ENCODE measurements at places on chromosomes 16 and 17. TPM values are rescaled to one million over a fixed set of nuclear protein-coding genes. Genes with fewer than 3 reads are reported as not detected.
A peak's percentile ranks its signal among the peaks of the same experiment; 100 is the strongest.

DNA sequence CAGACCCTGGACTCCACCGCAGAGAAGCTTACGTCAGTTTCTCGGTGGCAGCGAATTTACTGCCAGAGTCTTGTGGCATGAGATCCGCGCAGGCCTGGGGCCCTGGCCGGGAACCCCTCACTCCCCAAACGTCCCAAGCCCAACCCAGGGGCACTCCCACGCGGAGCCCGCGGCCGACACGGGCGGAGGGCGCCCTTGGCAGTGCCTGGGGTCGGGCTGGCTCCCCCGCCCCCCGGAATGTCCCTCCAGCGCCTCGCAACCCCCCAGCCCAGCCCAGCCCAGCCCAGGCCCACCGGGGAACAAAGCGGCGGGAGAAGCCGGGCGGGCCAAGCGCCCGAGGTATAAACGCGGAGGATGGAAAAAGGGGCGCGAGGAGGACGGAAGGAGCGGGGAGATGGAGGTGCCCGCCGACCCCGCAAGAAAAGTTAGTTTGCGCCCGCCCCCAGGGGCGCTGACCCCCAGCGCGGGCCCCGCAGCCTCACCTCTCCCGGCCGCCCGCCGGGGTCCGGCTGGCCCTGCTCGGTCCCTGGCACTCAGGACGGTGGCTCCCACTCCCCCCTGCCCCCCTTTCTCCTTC, 330 bp downstream of the CASKIN2 start:
- DNase-seq: peak; percentile 53

- DNase-seq: no peak
These were observed 11.4 kb downstream of the HS3ST6 start for GRCh38 chr16:1906846-1907165.

Gene TPSG1
- 0.30 TPM for total RNA-seq

GRCh38 chr17:35932586-35932985, 2.0 kb upstream of the RDM1 start:
- DNase-seq: no peak

DNA sequence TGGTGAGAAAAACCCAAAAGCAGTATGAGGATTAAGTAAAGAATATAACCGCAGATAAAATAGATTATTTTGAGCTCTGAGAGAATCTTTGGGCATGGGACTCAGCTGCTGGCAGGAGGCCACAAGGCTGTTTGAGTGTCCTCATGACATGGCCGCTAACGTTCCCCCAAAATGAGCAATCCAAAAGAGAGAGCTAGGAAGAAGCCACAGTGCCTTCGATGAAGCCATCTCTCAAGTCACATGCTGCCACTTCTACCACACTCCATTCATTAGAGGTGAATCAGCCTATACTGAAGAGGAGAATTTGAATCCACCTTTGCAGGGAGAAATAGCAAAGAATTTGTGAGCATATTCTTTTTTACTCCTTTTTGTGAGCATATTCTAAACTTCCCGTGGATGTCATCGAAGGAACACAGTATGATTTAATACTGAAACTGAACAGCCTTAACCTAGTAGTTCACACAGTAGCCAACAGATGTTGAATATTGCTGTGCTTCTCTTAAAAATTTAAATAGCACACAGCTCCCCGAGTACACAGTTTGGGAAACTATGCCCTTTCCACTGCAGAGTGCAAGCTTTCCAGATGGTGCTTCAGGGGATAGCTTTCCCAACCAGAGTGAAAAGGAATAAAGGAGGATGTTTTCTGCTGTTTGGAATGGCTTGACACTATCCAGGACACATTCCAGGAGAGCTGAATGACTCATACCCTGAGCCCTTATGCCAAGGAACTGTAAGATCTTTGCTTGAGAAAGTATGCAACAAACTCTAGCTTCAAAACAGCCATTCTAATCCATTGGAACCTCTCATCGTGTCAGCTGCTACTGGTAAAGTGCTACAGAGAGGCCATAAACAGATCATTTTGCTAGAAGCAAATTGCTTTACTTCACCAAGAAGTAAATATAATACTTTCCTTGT, 33.9 kb downstream of the ANKFY1 start:
- DNase-seq: peak; percentile 69

GRCh38 chr16:86424398-86424797, 85.9 kb upstream of the FOXF1 start:
- DNase-seq: no peak

DNA sequence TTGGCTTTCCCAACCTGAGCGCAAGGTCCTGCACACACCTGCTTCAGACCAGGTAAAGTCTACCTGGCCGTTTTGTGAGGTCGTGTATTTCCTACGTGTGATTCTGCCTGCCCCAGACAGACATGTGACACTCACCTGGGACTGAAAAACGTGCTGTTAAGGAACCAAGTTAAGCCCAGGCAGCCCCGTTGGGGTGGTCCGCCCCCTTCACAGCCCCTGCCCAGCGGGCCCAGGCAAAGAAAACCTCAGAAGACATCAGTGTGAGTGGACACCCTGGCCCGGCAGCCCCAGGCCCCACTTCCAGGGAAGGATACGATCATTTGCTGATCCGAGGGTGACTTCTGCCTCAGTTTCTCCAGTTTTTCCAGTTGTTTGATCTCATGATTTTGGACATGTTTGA, 4.7 kb downstream of the CIBAR2 start:
- peak; percentile 17 for DNase-seq

DNA sequence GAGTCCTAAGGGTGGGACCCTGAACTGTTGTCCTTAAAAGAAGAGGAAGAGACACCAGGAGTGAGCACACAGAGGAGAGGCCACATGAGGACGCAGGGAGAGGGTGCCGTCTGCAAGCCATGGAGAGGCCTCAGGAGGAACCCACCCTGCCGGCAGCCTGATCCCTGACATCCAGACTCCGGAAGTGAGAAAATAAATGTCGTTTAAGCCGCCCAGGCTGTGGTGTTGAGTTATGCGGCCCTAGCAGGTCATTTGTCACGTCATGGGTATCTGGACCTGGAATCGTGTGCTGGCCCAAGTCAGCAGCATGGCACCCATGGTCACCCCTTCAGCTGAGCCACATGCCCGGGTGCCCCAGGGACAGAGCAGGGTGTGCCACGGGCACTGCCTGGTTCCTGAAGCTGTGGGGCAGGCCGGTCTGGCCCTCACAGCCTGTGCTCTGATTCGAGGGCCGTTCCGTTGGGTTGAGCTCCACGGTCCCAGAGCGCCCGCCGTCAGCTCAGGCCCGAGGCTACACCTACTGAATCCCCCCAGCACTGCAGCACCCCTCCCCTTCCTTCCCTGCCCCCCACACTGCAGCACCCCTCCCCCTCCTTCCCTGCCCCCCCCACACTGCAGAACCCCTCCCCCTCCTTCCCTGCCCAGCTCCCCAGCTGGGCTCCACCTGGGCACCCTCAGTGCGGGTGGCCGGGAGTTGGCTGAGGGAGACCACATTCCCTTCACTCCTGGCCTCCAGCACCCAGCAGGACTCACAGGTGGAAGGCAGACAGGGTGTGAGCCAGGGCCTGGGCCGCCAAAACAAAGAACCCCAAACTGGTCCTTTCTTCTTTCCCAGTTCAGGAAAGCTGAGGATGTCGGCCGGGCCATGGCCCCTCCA, 2.7 kb upstream of the CCDC57 start:
- peak; percentile 52 for DNase-seq

Gene GCGR
- not detected for total RNA-seq

DNA sequence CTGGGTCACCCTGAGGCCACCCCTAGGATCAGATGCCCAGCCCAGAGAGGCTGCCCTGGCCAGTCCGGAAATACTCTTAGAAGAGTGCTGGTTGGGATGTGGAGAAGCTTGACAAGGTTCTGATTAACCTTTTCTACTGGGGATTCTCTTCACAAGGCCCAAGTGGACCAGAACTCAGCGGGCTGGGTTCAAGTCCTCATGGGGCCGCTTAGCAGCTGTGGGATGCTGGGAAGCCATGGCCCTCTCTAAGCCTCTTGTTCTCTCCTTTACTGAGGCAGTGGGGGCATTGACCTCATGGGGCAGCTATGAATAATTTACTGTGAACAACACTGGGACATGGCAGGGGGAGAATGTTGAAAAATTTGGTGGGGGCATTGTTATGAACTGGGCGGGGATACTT, 92.8 kb downstream of the CYLD start:
- no peak for DNase-seq

Gene LYRM9
- total RNA-seq: 6.7 TPM

DNA sequence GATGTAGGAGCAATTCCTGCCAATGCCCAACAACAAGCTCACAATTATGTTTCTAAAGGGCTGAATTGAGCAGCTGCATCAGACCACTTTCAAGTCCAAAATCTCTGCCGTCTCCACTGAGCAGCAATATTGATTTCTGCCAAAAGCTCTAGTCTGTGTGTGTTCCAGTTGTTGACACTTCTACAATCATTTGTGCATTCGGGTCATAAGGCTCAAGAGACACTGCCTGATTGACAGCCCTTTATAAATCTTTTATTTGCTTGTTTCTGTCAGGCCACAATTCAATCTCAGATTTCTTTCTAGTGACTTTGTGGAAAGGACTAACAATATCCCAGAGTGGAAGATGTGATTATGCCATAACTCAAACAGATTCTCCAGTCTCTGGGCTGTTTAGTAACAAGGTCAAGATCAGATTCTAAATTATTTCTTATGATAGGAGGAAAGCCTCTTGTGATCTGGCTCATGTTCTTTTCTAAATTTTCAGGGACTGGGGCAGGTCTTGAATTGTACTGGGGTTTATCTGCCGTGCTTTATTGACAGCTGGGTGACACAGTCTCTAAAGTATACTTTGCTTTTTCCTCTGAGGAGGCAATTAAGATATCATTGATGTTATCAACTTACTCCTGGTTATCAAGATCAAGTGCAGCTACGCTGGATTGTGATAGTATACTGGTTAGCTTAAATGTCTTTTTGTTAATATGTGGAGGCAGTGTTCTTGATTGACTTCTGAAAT, 377.1 kb downstream of the CNTNAP4 start:
- DNase-seq: no peak

DNA sequence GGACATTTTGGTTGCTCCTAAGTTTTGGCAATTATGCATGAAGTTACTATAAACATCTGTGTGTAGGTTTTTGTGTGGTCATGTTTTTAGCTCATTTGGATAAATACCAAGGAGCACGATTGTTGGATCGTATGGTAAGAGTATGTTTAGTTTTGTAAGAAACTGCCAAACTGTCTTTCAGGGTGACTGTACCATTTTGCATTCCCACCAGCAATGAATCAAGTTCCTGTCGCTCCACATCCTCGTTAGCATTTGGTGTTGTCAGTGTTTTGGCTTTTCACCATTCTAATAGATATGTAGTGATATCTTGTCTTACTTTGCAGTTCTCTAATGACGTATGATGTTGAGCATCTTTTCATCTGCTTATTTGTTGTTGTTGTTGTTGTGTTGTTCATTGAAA, 20.2 kb downstream of the TENT4B start:
- DNase-seq: no peak

DNA sequence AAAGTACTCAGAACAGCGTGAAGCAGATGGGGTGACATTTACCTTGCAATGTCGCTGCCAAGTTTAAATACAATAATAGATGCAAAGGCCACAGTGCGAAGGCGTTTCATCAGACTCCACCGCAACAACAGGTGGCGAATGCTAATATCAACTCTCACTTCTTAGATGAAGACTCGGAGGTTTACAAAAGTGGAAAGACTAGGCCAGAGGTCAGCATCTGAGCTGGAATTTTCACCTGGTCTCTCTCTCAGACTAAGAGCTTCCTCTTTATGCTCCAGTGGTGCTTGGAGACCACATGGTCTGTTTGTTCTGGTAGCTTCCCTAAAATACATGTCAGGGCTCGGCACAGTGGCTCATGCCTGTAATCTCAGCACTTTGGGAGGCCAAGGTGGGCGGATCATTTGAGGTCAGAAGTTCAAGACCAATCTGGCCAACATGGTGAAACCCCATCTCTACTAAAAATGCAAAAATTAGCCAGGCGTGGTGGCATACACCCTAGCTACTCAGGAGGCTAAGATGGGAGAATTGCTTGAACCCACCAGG, 169.1 kb downstream of the XYLT1 start:
- DNase-seq: no peak

Gene MMP28
- total RNA-seq: 2.3 TPM

DNA sequence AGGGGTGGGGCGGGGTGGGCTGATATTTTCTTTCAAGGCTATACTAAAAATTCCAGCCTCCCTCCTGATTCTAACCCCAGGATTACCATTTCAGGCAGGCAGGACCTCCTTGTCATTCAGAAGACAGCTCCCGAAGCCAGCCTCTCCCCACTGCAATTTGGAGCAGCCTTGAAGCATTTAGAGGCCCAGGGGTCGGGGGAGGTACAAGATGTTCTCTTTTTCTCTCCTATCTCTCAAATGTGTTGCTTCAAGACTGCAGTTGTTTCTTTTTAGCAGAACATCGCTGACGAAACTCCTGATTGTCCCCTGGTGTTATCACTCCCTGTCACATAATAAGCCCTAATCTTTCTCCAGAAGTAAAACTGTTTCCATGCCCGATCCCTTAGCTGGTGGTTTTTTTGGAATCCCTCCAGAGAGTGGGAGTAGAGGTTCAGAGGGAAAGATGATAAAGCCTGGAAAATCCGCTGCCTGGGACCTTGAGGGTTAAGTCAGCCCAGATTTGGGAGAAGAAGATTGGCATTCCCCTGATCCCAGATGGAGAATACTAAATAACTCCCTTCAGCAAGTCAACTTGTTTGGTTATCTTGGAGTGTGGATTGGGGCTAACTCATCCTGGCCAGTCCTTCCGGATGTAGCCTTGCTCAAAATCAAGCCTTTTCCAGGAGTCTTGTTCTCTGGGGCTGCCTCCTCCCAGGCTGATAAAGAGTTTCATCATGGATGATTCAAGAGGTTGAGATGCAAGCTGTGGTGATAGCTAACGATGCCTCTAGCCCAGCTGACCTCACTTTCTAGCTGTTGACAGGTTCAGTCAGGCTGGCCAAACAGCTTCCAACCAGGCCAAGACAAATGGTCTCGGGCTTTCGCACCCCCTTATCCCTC, 71.3 kb downstream of the SOX9 start:
- no peak for DNase-seq

GRCh38 chr17:70563281-70563820, 394.0 kb downstream of the KCNJ2 start:
- no peak for DNase-seq

DNA sequence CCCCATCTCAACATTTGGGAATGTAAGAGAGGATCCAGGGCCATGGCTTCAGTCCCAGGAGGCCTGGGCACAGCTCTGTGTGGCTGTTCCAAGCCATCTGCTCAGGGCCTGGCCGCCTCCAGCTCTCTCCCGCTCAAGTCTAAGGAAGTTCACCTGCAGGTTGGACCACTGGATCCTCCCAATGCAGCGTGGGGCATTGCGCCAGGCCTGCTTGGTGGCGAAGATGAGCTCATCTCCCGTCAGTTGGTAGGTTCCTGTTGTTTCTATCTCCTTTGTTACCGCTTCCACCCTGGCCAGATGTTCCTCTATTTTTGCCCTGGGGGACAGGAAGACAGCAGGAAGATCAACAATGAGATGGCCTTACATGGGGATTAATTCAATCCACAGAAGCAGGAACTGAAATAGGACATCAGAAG, 17.5 kb downstream of the NOS2 start:
- no peak for DNase-seq

DNA sequence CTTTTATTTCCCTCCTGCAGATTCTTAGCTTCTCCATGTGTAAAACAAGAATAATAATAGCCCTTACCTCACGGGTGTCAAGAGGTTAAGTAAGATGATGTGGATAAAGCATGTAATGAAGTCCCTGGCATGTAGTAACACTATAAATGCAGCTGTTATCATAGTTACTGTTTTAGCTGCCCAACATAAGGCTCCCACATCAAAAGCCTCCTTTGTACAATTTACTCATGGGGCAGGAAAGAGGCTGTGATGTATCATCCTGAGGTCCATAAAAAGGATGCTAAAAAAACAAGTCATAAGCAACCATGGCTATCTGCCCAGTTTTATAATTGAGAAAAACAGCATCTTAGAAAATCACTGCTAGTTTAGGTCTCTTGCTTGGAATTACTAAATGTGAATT, 339.7 kb downstream of the CA10 start:
- no peak for DNase-seq

GRCh38 chr17:69179227-69179952, 37.7 kb upstream of the ABCA6 start:
- no peak for DNase-seq
